ENCODE measurements at places on chromosomes 7 and 10.

- no peak for DNase-seq
Observed at GRCh38 chr7:55078465-55079372, 59.9 kb downstream of the EGFR start.

GRCh38 chr10:84706875-84707274, 378.5 kb downstream of the CCSER2 start:
- peak; percentile 39 for DNase-seq

- no peak for DNase-seq
Observed at GRCh38 chr7:156768698-156769472, 124.1 kb downstream of the LMBR1 start.

- no peak for DNase-seq
Observed at GRCh38 chr10:36119455-36119854, 477.4 kb upstream of the FZD8 start.

DNA sequence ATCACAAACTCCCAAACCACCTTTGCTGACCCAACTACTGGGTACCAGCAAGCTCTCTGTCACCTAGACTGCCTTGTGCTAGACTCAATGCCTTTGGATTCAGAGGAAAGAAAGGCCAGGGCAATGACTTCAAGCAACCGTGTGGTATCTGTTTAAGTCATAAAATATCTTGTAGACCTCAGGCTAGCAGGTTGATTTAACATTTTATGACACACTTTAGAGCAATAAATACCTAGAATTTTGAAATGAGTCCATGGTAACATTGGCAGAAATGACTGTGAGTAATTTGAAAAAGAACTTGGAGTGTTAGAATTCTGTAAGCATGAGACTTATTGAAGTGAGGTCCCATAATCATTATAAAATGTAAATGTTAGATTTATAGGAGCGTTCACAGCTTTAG, 87.2 kb downstream of the TWIST1 start:
- peak; percentile 45 for DNase-seq

GRCh38 chr10:69398466-69398865, 18.3 kb downstream of the TACR2 start:
- DNase-seq, result no peak

DNA sequence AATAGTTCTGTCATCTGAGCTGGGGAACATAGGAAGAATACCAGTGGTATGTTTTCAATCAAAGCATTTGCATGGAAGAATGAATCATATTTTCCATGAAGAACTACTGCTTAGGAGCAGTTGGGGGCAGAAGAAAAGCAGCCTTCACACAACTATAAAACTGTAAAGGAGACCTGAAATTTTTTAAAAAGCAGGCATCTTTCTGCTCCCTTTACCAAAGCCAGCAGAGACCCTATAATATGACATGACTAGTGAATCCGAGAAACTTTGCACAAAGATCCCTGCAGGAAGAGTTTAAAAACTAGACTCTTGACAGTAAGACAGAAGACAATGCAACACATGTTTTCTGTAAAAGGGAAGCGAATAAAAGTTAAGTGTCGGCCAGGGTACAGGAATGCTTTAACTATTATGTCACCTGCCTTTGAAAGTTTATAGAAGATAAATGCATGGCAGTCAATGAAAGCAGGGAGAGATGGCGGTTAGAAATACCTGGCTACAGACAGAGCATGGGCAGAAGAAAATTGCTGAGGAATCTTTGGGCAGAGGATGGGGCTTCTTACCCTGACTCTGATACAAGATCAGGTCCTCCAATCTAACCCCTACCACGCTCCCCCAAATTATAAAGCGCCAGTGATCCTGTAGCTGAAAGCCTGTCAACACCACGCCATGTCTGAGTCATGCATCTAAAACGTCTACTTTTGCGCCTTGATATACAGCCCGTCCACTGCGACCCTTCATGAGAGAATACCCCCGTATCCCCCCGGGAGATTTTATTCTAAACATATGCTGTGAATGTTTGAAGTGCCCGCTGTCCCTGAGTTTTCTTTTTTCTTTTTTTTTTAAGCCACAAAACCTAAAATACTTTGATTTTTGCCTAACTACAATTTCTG, 93.1 kb downstream of the GLI3 start:
- DNase-seq, result peak; percentile 71
